ENCODE measurements at places on chromosomes 12 and 14.

DNA sequence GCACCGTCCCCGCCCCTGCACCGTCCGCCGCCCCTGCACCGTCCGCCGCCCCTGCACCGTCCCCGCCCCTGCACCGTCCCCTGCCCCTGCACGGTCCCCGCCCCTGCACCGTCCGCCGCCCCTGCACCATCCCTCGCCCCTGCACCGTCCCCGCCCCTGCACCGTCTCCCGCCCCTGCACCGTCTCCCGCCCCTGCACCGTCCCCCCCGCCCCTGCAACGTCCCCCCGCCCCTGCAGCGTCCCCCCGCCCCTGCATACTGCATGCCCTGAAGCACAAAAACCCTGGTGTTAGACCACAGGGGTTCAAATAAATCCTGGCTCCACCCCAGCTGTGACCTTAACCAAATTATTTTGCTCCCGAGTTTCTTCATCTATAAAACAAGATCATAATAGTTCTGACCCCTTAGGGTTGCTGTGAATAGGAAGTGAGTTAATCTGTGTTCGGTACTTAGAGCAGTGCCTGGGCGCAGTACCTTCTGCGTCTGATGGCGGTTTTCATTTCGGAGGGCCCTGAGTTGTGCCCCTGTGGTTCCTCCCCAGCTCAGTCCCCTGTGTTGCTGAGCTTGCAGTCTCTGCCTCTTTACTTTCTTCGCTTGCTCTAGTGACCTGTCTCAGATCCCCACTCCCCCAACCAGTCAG lies 38.1 kb downstream of the ESRRB start:
- no peak for DNase-seq

DNA sequence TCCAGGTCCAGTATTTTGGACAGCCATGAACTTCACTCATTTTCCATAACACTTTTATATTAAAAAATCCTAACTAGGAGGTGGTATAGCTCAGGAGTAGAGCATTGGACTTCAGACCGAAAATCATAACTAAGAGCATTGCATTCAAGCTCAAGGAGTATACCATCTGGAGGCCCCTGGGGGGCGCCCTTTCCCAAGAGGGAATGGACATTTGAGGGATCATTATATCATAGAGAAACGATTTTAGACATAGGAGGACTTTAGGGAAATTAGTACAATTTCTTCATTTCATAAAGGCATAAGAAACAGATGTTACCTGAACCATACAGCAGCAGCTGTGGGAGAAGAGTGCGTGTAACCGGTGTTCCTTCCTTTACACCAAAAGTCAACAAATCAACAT lies 5.2 kb upstream of the ATG14 start:
- peak; percentile 36 for DNase-seq

DNA sequence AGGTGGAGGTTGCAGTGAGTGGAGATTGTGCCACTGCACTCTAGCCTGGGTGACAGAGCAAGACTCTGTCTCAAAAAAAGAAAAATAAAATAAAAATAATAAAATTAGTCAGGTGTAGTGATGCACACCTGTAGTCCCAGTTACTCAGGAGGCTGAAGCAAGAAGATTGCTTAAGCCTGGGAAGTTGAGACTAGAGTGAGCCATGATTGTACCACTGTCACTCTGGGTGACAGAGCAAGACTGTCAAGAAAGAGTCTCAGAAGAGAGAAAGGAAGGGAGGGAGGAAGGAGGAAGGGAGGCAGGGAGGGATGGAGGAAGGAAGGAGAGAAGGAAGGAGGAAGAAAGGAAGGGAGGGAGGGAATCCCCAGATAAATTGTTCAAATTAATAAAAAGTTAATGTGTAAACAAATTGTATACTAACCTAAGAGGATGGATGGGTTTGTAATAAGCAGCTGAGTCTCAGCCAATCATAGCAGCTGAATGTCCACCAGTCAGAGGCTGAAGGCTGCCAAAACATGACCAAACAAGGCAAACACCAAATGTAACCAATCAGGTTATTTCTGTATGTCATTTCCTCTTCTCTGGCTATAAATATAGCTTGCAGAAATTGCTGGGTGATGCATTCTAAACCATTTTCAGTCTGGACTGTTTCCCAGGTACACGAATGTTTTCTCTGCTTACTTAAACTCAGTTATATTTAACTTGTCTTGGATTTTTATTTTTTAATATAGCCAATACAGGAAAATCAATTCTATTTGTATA lies 6.1 kb upstream of the CDCA4 start:
- no peak for DNase-seq

DNA sequence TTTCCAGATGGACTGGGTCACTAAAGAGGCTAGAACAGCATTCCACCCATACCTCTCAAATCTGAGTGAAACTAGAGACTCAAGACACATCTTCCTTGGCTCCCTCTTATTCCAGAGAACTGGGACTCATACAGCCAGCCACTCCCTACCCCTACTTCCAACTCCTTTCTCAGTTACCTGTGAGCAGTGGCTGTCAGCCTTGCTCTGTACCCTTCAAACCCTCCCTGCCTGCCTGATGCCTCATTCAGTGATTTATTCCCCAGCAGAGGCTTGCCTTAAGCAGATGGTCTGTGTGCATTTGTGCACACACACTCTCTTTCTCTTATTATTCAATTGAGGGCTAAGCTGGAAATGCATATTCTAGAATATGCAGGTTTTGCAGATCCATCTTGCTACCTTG lies 14.6 kb downstream of the GPR84 start:
- DNase-seq, result no peak

DNA sequence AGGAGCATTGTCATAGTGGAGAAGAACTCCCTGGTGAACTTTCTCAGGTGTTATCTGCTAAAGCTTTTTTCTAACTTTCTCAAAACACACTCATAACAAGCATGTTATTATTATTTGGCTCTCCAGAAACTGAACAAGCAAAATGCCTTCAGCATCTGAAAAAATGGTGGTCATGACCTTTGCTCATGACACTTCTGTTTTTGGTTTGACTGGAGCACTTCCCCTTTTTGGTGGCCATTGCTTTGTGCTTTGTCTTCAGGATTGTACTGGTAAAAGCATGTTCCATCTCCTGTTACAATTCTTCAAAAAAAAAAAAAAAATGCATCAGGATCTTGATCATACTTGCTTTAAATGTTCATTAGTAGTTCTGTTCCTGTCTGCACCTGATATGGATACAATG lies 1241.6 kb upstream of the USP15 start:
- no peak for DNase-seq

- no peak for DNase-seq
Measured at GRCh38 chr12:109798691-109799090, 34.5 kb downstream of the TRPV4 start.

DNA sequence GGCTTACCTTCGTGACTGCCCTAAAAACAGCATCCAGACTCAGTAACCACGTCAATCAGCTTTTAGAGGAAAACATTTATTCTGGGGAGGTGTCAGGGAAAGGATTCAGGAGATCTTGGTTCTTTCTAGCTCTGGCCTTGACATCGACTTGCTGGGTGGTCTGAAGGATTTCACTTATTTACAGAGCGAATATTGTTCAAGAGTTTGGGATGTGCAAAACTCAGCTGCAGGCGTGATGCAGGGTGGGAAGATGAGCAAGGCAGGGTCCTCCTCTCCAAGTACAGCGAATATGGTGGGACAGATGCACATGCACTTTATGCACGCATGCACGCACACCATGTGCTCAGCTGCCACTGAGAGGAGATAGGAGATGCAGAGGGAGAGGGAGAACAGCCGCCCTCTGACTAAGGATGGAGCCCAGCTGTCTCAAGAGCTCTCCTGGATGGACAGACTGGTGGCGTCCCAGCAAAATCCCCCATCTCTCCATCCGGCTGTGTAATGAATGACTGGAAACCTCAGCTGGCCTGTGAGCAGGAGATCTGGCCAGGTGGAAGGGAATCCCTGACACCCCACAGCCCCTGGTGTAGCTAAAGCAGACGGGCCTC lies 24.4 kb upstream of the BDKRB1 start:
- no peak for DNase-seq

- no peak for DNase-seq
Measured at GRCh38 chr14:99057576-99058083, 214.4 kb downstream of the BCL11B start.

DNA sequence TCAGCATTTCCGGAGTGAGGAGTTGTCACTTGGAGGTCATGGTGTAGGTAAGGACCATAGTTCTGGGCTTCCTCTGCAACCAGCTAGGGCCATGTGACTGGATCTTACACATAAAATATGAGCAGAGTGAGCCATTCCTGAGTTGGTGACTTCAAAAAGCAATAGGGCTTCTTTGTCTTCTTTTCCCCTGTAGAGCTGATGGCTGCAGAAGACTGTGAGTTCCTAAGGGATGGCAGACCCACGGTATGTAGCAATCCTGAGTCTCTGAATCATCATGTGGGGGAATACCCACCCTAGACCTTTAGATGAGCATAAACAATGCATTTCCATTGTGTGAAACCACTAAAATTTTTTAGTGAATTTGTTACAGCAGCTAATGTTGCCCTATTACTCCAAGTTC lies 151.1 kb upstream of the TBX3 start:
- no peak for DNase-seq

DNA sequence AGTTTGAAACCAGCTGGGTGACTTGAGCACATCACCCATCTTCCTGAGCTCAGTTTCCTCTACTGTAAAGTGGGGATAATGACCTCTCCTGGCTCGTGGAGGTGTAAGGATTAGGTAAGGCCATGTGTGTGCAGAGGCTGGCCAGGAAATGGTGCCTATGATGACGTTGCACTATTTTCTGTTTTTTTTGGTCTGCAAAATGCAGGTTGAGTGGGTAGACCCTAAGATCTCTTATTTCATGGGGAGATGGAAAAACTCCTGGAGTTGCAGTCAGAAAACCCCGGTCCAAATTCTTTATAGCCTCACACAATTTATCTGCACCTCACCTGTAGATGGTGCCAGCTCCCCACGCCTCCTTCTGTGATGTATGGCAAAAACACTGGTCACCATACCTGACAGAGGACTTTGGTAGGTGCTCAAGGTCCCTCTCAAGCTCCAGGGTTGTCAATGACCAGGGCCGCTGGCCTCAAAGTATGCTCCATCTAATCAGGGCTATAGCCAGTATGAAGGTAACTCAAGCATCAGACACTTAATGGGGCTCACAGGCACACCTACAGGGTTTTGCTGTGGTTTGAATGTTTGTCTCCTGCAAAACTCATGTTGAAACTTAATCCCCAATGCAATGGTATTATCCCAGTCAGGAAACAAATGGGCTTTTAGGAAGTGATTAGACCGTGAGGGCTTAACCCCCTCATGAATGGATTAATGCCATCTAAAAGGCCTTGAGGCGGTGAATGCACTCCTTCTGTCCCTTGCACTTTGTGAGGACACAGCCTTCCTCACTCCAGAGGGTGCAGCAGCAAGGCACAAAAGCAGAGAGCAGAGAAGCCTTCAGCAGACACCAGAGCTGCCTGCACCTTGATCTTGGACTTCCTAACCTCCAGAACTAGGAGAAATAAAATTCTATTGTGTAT lies 17.6 kb downstream of the C14orf132 start:
- DNase-seq, result no peak

- peak; percentile 47 for DNase-seq
Measured at GRCh38 chr12:110688446-110689280, at the start of gene HVCN1. Gene HVCN1, minus strand, starts transcription at chr12:110689115. Its CDS starts 5,870 bp downstream, at chr12:110683245.

DNA sequence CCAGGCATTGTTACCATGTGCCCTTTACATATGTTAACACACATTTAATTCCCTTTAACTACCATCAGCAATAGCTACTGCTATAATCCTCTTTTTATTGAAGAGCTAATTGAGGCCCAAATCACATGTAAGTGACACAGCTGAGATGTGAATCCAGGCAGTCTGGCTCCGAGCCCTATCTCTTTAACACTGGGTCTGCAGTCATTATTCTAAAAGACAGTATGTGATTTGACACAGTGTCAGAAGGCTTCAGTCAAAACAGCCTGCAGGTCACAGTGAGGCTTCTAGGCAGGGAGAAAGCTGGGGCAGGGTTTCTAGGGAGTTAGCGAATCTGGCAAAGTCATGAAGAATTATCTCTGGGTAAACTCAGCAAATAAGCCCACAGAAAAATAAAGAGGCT lies 148.2 kb downstream of the KIF21A start:
- no peak for DNase-seq

GRCh38 chr14:94120667-94121340 lies 8.6 kb downstream of the IFI27L2 start:
- no peak for DNase-seq

- no peak for DNase-seq
Measured at GRCh38 chr12:118874698-118875548, 106.4 kb upstream of the SRRM4 start.

GRCh38 chr12:26573225-26573909 lies 259.6 kb downstream of the ITPR2 start:
- no peak for DNase-seq

DNA sequence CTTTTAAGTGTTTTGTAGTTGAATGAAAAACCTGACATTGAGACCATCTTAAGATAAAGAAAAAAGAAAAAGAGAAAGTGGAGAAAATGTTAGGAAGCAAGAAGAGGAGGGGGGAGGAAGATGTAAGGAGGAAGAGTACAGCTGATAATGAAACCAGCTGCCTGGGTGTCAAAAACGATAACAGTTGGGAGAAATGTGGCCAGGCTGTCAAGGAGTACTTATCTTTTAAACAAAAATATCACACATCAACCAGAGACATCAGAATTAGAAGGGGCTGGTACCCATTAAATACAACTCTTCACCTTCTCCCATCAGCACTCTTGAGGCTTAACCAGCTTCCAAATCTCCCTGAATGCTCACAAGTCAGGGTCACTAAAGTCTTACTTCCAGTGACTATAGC lies 4.5 kb downstream of the SLC11A2 start:
- no peak for DNase-seq
